AG04450 (cell line): ENCODE measurements at places on chromosomes 5 and 9. TPM values are rescaled to one million over a fixed set of nuclear protein-coding genes. Genes with fewer than 3 reads are reported as not detected.

Gene OBP2B
- not detected in 2 replicates for polyA plus RNA-seq

Gene C5orf63
- polyA plus RNA-seq, result 2.9 and 3.2 TPM in 2 replicates

Gene CCNI2
- not detected in 2 replicates for polyA plus RNA-seq

Gene DBH
- polyA plus RNA-seq, result not detected in 2 replicates

Gene NPM1
- 2,315 and 2,664 TPM in 2 replicates for polyA plus RNA-seq

Gene SPATA31C2
- not detected in 2 replicates for polyA plus RNA-seq

Gene PLCXD3
- 0.01 and 0.02 TPM in 2 replicates for polyA plus RNA-seq

Gene PDE8B
- polyA plus RNA-seq, result 0.02 TPM in 2 replicates

Gene KIF20A
- 21.8 and 25.4 TPM in 2 replicates for polyA plus RNA-seq

Gene ST6GALNAC4
- polyA plus RNA-seq, result 15.0 and 24.3 TPM in 2 replicates

Gene PCDHGB6
- 3.3 and 3.8 TPM in 2 replicates for polyA plus RNA-seq

Gene SPRY4
- 8.7 and 11.9 TPM in 2 replicates for polyA plus RNA-seq

Gene GARNL3
- 2.2 and 2.7 TPM in 2 replicates for polyA plus RNA-seq

Gene CAPSL
- 0.09 and 0.19 TPM in 2 replicates for polyA plus RNA-seq

Gene STPG3
- polyA plus RNA-seq, result not detected in 2 replicates

Gene ZNF354C
- 4.2 and 5.1 TPM in 2 replicates for polyA plus RNA-seq

Gene PCA3
- not detected in 2 replicates for polyA plus RNA-seq

Gene EPB41L4A
- polyA plus RNA-seq, result not detected in 2 replicates

Gene FLT4
- not detected in 2 replicates for polyA plus RNA-seq

Gene MZB1
- polyA plus RNA-seq, result not detected in 2 replicates

Gene PCDHA1
- polyA plus RNA-seq, result 0.06 and 0.09 TPM in 2 replicates

Gene CDC20B
- polyA plus RNA-seq, result not detected in 2 replicates

Gene SMAD5
- 66.1 and 98.3 TPM in 2 replicates for polyA plus RNA-seq

Gene PCDHB7
- 0.61 and 0.62 TPM in 2 replicates for polyA plus RNA-seq

Gene CCDC180
- 0.65 and 1.1 TPM in 2 replicates for polyA plus RNA-seq

Gene ALDOB
- not detected in 2 replicates for polyA plus RNA-seq

Gene PTGDS
- 7.8 and 9.6 TPM in 2 replicates for polyA plus RNA-seq

Gene C9orf153
- polyA plus RNA-seq, result 0.30 TPM in 1 of 2 replicates, not detected in the other

Gene GMCL2
- not detected in 2 replicates for polyA plus RNA-seq

Gene GNA14
- polyA plus RNA-seq, result 0.10 and 0.11 TPM in 2 replicates

Gene CER1
- polyA plus RNA-seq, result not detected in 2 replicates

Gene TSSK1B
- polyA plus RNA-seq, result 0.10 TPM in 1 of 2 replicates, not detected in the other

Gene ARSI
- 11.3 and 15.8 TPM in 2 replicates for polyA plus RNA-seq

Gene LHX6
- polyA plus RNA-seq, result not detected in 2 replicates

Gene SAXO1
- 0.01 TPM in 1 of 2 replicates, not detected in the other for polyA plus RNA-seq

Gene S1PR3
- polyA plus RNA-seq, result 33.1 and 40.3 TPM in 2 replicates

Gene ELAVL2
- 0.04 and 0.05 TPM in 2 replicates for polyA plus RNA-seq

Gene AQP7
- 0.11 and 0.33 TPM in 2 replicates for polyA plus RNA-seq

Gene LOX
- 228 and 239 TPM in 2 replicates for polyA plus RNA-seq

Gene NOXA1
- polyA plus RNA-seq, result 0.06 and 0.09 TPM in 2 replicates

Gene LRRC14B
- not detected in 2 replicates for polyA plus RNA-seq

Gene CSNK1A1
- 260 and 329 TPM in 2 replicates for polyA plus RNA-seq

Gene SCGB3A2
- polyA plus RNA-seq, result not detected in 2 replicates

Gene ANXA1
- polyA plus RNA-seq, result 425 and 596 TPM in 2 replicates

Gene C7
- 14.4 and 17.1 TPM in 2 replicates for polyA plus RNA-seq

Gene PCDHB13
- polyA plus RNA-seq, result 0.60 and 0.73 TPM in 2 replicates

Gene LCN2
- not detected in 2 replicates for polyA plus RNA-seq

Gene CDKN2A
- 29.7 and 40.4 TPM in 2 replicates for polyA plus RNA-seq

Gene FOXD4L3
- not detected in 2 replicates for polyA plus RNA-seq

Gene DNAJC25
- polyA plus RNA-seq, result 9.6 and 14.1 TPM in 2 replicates

Gene ZMYND19
- polyA plus RNA-seq, result 11.4 and 11.6 TPM in 2 replicates

Gene GFPT2
- polyA plus RNA-seq, result 13.9 and 15.1 TPM in 2 replicates

Gene PRUNE2
- polyA plus RNA-seq, result 1.1 TPM in 2 replicates

Gene CCDC187
- polyA plus RNA-seq, result not detected in 2 replicates

Gene FOXD4L4
- polyA plus RNA-seq, result not detected in 2 replicates
